Uterus (tissue), 4 donors: ENCODE measurements at places on chromosomes 6 and 20.

GRCh38 chr6:149431905-149432775 is 32.1 kb downstream of the SUMO4 start:
- H3K4me1 ChIP-seq, result no peaks in the 10 kb centered on the region
- H3K27ac ChIP-seq, result peak overlapping the region; percentile 39
- peak; percentile 90 for DNase-seq
- H3K27me3 ChIP-seq, result no peaks in the 10 kb centered on the region

GRCh38 chr6:117829594-117830319 is 77.3 kb upstream of the SLC35F1 start:
- H3K36me3 ChIP-seq, result no peaks in the 10 kb centered on the region
- no peaks in the 10 kb centered on the region for H3K27me3 ChIP-seq
- no peak overlapping the region for H3K27ac ChIP-seq
- H3K4me1 ChIP-seq, result no peaks in the 10 kb centered on the region

DNA sequence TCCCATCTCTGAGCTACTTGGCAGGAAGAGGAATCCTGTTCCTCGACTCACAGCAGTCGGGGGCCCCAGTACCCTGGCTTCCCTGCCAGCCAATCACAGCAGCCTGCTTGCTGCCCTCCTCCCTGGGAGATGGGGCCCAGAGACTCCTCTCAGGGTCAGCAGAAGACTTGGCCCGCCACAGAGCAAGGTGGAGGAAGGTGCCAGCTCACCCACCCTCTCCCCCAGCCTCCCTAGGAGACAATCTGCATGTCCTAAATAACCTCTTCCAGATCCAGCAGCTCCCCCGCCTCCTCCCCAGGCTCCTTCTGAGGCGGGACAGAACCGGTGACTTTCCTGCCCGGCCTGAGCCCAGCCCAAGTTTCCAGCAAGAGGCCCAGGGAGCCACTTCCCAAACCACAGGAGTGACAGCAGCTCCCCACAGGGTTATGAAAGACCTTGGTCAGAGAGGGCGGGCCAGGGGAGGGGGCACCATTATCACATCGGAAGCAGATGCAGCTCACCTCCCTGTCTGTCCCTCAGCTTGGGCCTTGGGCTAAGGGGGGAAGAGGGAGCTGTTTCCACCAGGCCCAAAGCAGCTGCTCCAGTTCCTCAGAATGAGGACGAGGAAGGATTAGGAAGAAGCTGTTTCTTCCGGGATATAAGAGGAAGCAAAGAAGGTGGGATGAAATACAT is 2.3 kb downstream of the CCND3 start:
- DNase-seq, result peak; percentile 60
- H3K4me1 ChIP-seq, result peaks cover 24% of the 10 kb centered on the region

- no peaks in the 10 kb centered on the region for H3K27me3 ChIP-seq
- DNase-seq, result no peak
- H3K27ac ChIP-seq, result no peak overlapping the region
- no peaks in the 10 kb centered on the region for H3K36me3 ChIP-seq
Observed at GRCh38 chr6:40762981-40763380, 175.8 kb upstream of the LRFN2 start.

- no peaks in the 10 kb centered on the region for H3K4me1 ChIP-seq
- DNase-seq, result no peak
- no peak overlapping the region for H3K27ac ChIP-seq
- no peaks in the 10 kb centered on the region for H3K36me3 ChIP-seq
- no peaks in the 10 kb centered on the region for H3K27me3 ChIP-seq
Observed at GRCh38 chr20:4522310-4522709, 199.4 kb upstream of the PRND start.

DNA sequence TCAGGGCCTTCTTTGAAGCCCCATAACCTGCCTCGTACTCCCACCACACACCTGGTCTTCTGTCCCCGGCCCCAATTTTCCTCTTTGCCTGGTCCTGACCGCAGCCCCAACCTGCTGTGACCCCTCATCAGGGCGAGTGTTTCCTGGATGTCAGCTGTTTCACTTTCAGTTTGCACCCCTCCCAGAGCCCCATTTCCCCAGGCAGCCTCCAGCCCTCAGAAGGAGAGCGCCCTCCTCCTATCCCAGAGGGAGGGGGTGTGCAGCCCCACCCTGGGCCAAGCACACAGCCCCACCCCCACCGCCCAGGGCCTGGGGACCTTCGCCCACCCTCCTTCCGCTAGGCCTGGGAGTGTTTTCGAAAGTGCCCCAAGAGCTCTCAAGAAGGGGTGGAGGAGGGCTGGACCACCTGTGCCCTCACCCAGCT is 1.5 kb downstream of the BAK1 start:
- H3K27me3 ChIP-seq, result no peaks in the 10 kb centered on the region
- H3K4me3 ChIP-seq, result no peak overlapping the region
- H3K36me3 ChIP-seq, result no peaks in the 10 kb centered on the region

DNA sequence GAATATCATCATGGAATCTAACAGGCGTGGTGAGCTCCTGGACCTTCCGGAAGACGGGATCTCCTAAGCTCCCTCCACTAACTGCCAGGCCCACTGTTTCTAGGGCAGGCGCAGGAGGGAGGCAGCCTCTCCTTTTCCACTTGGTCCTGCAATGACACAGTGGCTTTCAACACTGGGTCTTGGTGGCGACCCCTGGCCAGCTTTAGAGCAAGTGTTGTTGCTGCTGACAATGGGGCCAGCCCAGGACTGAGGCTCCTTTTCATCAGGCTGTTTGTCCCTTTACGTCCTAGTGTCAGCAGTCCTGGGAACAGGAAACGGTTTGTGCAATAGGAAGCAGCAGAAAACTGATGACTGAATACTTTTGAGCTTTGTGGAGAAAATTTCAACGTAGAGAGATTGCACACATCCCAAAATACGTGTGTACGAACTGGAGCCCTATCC is 9.7 kb upstream of the QKI start:
- no peaks in the 10 kb centered on the region for H3K27me3 ChIP-seq
- no peaks in the 10 kb centered on the region for H3K4me1 ChIP-seq
- H3K36me3 ChIP-seq, result no peaks in the 10 kb centered on the region
- no peak overlapping the region for H3K4me3 ChIP-seq
- DNase-seq, result no peak

DNA sequence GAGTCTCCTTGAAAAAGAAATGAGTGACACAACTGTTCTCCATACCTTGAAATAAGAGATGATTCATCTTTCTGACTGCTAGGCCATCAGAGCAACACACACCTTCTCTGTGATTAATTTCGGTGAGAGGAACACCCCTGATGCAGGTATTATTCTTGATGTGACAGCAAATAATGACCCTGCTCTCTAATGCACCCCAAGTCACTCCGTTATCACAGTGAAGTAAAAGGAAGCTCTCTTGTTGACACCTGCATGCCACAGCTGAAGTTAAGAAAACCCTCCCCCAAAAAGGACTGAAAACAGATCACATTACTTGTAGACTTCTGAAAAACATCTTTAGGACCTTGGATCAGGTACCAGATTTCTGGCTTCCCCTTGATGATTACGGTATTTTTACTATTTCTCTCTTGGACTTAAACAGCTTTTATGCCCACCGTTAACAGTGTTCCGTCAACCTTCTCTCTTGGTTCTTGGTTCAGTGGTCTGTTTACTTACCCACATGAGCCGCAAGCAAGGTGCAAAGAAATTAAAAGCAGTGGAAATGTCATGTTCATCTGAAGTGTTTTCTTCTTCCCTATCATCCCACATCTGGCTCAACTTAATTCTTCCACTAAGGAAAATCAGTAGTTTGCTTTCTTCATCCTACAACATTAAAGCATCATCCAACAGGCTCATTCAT is 249.7 kb downstream of the GMPR start:
- H3K4me3 ChIP-seq, result no peak overlapping the region
- no peaks in the 10 kb centered on the region for H3K27me3 ChIP-seq
- no peaks in the 10 kb centered on the region for H3K36me3 ChIP-seq
- no peaks in the 10 kb centered on the region for H3K4me1 ChIP-seq

- peaks cover 6% of the 10 kb centered on the region for H3K4me1 ChIP-seq
- no peak for DNase-seq
- peak overlapping the region; percentile 76 for H3K27ac ChIP-seq
- H3K27me3 ChIP-seq, result no peaks in the 10 kb centered on the region
Observed at GRCh38 chr6:111691345-111692225, 85.9 kb upstream of the TRAF3IP2 start.

DNA sequence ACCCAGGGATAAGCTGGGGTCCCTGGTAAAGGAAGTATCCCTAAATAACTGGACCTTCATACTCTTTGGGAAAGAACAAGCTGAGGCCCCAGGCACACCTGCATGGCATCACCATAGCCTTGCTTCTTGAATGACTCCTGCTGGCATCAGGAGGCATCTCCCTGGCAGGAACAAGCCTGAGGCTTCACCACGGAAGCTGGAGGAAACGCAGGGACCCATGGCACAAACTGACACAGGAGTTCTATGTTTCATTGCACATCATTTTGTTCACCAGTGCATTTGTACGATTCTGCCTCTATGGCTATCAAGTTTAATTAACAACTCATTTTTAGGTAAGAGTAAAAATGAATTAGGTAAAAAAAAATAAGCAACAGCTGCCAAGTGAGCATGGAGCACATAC is 619 bp upstream of the PDE7B start:
- DNase-seq, result no peak
- H3K27me3 ChIP-seq, result no peaks in the 10 kb centered on the region
- H3K4me1 ChIP-seq, result no peaks in the 10 kb centered on the region
- no peak overlapping the region for H3K4me3 ChIP-seq

DNA sequence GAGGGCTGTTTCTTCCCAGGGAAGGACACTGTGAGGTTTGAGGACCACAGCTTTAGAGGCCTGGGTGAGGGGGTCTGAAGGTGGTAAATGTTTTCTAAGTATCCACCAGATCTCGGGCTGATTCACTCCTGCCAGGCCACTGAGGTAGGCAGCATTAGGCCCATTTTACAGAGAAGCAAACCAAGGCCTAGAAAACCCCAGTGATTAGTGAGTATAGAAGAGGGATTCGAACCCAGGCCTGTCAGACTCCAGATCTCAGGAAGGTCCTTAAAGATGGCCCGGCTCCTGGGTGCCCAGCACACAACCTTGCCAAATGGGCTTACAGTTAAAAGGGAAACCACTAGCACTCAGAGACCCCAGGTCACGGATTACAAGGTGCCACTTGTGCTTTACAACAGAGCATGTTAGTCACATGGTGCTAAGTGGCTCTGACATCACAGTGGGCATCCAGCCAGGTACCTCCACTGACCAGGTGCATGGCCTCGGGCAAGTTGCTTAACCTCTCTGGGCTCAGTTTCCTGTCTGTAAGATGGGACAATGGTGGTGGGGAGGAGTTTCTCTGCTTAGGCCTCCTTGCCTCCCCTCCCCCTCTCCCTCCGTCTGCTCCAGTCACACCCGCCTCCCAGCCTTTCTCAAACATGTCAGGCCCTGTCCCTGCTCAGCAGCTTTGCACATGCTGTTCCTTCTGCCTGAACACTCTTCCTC is 18.8 kb upstream of the SIRPA start:
- DNase-seq, result no peak
- H3K4me1 ChIP-seq, result no peaks in the 10 kb centered on the region
- no peaks in the 10 kb centered on the region for H3K36me3 ChIP-seq
- no peaks in the 10 kb centered on the region for H3K27me3 ChIP-seq
- H3K27ac ChIP-seq, result no peak overlapping the region

- no peaks in the 10 kb centered on the region for H3K36me3 ChIP-seq
- no peaks in the 10 kb centered on the region for H3K4me1 ChIP-seq
Observed at GRCh38 chr6:5999688-6000608, 6.8 kb downstream of the NRN1 start.

DNA sequence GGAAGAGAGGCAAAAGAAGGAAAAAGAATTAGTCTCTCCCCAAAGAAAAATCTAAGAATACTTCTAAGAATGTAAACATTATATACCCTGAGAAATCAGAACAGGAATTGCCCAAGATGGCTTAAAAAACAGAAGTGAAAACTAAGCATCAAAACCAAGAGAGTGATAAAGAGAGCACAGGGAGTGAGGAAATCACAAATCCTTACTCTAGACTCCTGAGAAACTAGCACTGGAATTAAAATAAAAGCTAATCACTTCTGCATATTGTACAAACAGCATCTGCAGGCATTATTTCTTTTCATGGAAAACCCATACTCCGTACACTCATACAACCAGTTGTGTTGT is 285.7 kb downstream of the BTBD9 start:
- DNase-seq, result no peak
- peaks cover 10% of the 10 kb centered on the region for H3K4me1 ChIP-seq
- H3K36me3 ChIP-seq, result no peaks in the 10 kb centered on the region
- H3K27ac ChIP-seq, result no peak overlapping the region

DNA sequence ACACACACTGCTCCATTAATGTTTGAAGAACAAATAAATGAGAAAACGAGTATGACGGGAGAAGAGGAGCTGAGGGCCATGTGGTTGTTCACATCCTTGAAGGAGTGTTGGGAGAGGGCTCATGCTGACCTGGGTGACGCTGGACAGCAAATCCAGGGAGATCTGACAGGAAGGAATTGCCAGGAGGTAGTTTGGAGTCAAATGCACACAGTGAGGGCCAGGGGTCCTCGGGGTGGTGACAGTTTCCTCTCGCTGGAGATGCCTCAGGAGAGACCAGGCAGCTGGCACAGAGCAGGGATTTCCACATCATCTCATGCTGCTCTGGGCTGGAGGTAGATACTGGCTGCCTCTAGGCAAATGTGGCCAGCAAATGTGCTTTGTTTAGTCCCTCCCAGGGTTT is 2.0 kb upstream of the TMEM181 start:
- H3K36me3 ChIP-seq, result no peaks in the 10 kb centered on the region
- H3K27ac ChIP-seq, result no peak overlapping the region
- H3K4me3 ChIP-seq, result no peak overlapping the region
- peaks cover 7% of the 10 kb centered on the region for H3K4me1 ChIP-seq

DNA sequence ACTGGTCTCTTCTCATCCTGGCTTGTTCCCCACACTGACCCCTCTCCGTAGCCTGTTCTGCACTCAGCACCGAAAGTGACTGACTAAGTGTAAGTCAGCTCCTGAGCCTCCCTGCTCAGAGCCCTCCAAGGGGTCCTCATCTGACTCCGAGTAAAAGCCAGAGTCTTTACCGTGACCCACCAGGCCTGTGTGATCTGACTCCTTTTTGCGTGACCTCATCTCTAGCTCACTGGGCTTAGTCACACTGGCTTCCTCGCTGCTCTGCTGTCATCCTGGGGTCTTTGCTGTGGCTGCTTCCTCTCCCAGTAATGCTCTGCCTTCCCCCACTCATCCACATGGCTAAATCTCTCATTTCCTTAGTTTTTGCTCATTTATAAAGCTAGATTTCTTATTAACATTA is 116.6 kb downstream of the PLCB4 start:
- H3K27ac ChIP-seq, result no peak overlapping the region
- H3K36me3 ChIP-seq, result no peaks in the 10 kb centered on the region
- H3K4me3 ChIP-seq, result no peak overlapping the region
- DNase-seq, result no peak
- H3K27me3 ChIP-seq, result no peaks in the 10 kb centered on the region
- H3K4me1 ChIP-seq, result no peaks in the 10 kb centered on the region

- H3K4me3 ChIP-seq, result no peak overlapping the region
- H3K36me3 ChIP-seq, result no peaks in the 10 kb centered on the region
- DNase-seq, result no peak
Observed at GRCh38 chr6:167141667-167142432, 15.9 kb downstream of the GPR31 start.

DNA sequence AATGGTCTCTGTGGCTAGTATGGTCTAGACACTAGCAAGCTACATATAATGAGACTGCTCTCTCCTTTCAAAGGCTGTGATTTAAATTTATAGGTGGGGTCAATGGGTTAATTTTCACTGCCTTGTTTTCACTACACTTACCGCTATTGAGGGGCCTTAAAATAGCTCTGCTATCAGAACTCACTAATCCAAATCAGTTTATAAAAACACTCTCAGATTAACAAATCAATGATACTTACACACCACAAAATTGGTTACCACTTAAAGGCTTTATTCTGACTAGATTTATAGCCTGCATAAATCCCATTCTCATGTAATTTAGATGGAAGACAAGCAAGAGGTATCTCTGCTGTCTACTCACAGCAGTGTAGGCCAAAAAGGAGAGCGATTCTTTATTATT is 313.0 kb upstream of the AGPAT4 start:
- H3K27ac ChIP-seq, result no peak overlapping the region
- H3K27me3 ChIP-seq, result no peaks in the 10 kb centered on the region
- no peak overlapping the region for H3K4me3 ChIP-seq
- H3K36me3 ChIP-seq, result no peaks in the 10 kb centered on the region
- DNase-seq, result no peak
- no peaks in the 10 kb centered on the region for H3K4me1 ChIP-seq
